ENCODE measurements at places on chromosomes 12 and 14. TPM values are rescaled to one million over a fixed set of nuclear protein-coding genes. Genes with fewer than 3 reads are reported as not detected.

DNA sequence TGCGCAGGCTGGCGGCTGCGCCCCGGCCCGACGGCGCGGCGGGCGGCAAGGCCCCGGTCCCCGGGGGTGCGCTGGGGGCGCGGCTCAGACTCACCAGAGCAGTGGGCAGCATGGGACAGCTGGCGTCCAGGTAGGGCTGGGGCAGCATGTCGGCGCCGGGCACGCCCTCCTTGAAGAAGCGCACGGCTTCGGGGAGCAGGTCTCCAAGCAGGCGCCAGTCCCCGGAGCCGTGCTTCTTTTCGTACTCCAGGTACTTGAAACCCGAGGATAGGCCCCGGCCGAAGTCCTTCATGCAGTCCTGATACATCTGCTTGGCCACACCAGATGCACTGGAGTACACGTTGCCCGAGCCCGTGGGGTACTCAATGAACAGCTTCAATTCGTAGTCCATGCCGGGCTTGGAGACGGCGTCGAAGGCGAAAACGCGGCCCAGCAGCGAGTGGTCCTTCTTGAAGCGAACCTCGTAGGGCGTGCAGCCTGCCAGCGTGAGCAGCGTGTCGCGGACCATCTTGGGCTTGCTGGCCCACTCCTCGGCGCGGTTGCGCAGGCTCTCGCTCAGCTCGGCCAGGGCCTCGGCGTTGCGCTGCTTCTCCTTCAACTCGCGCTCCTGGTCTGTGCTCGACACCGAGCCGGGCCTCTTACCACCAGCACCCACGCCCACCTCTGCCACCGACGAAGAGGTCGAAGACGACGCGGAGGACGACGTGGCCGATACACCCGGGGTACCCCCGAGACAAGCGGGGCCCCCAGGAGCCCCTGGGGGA is 2.2 kb downstream of the IRF2BPL start:
- peak; percentile 51 for DNase-seq

DNA sequence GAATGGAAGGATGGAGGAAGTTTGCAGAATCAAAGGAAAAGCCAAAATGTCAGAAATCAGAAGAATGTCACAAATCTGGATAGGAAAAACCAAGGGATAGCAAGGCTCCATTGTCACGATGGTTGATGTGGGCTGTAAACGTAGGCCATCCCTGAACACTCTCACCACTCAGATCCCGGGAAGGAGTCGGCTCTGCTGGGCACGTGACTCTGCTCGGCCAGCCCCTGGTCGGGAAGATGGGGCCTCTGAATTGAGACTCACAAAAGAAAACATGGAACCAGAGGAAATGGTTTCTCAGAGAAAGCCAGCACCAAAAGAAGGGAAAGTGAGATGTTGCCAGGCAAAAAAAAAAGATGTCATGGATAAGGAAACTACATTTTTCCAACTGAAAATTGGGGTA is 26.2 kb downstream of the TCP11L2 start:
- DNase-seq: no peak

- DNase-seq: no peak
These were observed 989 bp upstream of the DRAM1 start for GRCh38 chr12:101876322-101876860.

The OR6C6 gene
- total RNA-seq: not detected

The CCDC197 gene
- not detected for total RNA-seq

The CCDC196 gene
- not detected for total RNA-seq

The TOMM20L gene
- not detected for total RNA-seq

Measured in IMR-90 (cell line).